NCI-H1092 treated with DMSO at 0.1 percent for 48 hours (cell line): ENCODE measurements at places on chromosomes 12 and 14.

- no peak for DNase-seq
These were observed 179.6 kb downstream of the ADGRD1 start for GRCh38 chr12:131133015-131133905.

- DNase-seq, result no peak
These were observed 108.5 kb downstream of the DICER1 start for GRCh38 chr14:95048771-95049312.

DNA sequence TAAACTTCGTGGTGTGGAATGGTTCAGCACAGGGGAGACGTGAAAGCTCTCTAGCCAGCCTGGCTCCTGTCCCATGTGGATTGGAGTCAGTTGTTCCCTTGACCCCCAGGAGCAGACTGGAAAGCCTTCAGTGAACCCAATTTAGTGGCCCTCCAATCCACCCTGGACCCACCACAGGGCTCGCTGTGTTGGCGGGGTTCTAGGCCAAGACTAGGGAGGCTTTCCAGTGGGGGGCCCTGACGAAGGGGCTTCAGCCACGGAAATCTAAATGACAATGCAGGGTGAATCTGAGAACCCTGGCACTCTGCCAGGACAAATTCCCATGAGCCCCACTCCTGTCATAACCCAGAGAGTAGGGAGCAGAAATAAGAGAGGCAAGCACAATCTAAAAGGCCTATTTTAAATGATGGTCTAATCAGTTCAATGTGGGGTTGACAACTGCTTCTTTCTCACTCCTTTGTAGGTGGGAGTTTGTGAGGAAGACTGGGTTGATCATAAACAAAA is 110.8 kb downstream of the SLC35F4 start:
- peak; percentile 49 for DNase-seq

DNA sequence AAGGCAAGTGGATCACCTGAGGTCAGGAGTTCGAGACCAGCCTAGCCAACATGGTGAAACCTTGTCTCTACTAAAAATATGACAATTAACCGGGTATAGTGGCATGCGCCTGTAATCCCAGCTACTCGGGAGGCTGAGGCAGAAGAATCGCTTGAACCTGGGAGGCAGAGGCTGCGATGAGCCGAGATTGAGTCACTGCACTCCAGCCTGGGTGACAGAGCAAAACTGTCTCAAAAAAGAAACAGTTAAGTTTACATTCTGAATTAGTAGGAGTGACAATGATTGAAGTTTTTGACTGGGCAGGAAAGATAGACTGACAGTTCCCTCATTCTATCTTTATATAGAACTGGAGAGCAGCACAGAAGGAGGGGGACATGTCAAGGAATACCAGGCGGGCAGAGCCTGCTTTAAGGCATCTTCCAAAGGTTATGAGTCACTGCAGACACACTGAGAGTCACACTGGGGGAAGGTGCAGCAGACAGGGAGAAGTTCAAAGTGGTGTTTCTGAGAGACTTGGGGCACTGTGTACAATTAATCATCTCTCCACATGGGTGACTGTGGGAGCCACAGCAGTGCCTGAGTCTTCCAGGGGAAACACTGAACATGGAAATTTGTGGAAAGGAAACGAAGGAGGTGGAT is 42.8 kb upstream of the RNASE3 start:
- DNase-seq, result no peak

DNA sequence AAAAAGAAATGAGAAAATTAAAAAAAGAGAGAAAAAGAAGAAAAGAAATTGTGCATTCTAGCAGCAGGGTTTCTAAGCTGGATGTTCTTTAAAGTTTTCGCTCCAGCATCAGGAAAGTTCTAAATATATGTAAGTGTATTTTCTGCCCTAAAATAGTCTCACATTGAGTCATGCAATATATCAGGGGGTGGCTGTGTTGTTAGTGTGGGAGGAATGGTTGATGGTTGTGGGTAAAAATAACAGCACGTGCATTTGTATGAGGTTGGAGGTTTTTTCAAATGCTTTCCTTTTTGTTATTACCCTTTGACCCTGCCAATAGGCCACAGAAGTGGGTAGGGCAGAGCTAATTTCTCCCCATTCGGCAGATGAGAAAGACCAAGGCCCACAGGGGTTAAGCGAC is 65.1 kb upstream of the FBXO21 start:
- no peak for DNase-seq

GRCh38 chr12:122999196-122999946 is 18.9 kb downstream of the ARL6IP4 start:
- no peak for DNase-seq

DNA sequence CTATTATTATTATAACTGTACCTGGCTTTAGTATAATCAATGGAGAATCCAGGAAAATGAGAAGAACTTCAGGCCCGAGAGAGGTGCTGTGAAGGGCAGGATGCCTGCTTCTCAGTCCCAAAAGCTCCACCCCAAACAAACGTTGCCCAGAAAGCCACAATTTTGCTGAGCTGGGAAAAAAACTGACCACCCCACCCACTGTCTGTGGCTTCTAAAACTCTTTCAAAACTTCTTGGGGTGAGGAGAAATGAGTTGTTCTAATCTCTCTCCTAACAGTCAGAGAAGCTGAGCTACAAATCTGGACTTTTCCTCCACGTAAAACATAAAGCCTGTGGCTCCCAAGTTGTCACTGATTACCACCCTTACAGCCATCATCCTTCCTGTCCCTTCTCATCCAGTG is 13.4 kb downstream of the VDR start:
- DNase-seq, result no peak

- no peak for DNase-seq
These were observed 40.0 kb upstream of the ST8SIA1 start for GRCh38 chr12:22374508-22374907.

DNA sequence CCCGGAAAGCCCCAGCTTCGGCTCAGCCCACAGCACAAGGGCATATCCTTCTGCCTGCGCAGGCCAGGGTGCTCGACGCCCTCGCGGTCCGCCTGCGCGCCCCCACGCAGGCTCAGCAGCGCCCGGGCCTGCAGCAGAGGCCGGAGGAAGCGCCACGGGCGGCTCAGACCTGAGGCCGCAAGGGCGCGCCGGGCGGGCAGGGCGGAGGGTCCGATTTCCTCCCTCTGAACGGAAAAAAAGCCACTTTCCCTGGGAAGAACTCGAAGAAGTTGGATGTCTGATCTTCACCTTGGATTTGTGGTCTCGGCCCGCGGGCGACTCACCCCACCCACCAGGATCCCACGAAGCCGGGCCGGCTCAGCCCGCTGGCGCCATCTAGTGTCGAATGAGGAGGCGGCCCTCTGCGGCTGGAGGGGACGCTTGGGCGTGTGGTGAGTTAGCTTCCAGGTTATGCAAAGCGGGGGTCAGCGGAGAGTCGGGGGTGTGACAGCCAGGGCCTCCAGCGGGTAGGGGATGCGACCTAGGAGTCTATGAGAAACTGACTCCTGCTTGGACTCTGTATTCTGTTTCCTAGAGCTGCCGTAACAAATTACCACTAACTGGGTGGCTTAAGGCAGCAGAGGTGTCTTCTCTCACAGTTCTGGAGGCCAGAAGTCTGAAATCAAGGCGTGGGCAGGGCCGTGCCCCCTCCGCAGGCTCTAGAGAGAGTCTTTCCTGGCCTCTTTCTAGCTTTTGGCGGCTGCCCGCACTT is 40.0 kb upstream of the SRSF5 start:
- DNase-seq, result peak; percentile 56

- peak; percentile 1 for DNase-seq
These were observed 27.3 kb upstream of the OSBPL8 start for GRCh38 chr12:76586764-76587395.

DNA sequence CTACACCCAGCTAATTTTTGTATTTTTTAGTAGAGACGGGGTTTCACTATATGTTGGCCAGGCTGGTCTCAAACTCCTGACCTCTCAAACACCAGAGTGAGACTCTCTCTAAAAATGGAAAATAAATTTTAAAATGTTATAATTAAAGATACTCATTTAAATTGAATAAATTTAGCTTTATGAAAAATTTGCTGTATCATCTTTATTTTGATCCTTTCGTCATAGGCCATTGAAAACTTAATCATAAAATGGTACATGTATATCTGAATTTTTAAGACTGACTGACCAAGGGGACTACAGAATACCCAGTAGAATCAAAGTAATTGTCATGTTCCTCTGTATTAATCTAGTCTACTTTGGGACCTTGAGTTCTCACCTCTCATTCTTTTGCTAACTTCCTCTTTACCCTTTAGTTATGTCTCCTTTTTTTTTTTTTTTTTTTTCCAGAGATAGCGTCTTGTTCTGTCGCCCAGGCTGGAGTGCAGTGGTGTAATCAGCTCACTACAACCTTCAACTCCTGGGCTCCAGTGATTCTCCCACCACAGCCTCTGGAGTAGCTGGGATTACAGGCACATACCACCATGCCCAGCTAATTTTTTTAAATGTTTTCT is 9.5 kb downstream of the RAB5B start:
- DNase-seq, result no peak

GRCh38 chr12:118213452-118213851 is 77.5 kb downstream of the PEBP1 start:
- DNase-seq, result no peak

DNA sequence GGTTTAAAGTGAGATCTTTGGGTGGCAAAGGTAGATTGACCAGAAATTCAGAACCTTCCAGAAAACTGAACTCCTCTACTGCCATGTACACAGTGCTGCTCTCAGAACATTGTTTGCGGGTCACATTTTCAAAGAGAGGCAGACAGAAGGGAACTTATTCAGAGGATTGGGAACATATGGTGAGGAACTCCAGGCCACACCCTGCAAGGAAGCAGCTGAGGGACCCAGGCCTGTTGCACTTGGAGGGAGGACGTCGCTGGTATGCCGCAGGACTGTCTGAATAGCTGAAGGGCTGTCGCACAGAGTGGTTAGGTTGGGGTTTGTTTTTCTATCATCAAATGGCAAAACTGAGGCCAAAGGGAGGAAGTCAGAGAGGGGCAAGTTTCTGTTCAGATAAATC is 441.1 kb downstream of the DPF3 start:
- DNase-seq, result no peak

- DNase-seq, result no peak
These were observed 620 bp downstream of the PGAM5 start for GRCh38 chr12:132711080-132711843.

GRCh38 chr12:69239922-69240630 is 707 bp downstream of the CPSF6 start:
- DNase-seq, result peak; percentile 38
